ENCODE measurements at places on chromosomes 11 and 22. TPM values are rescaled to one million over a fixed set of nuclear protein-coding genes. Genes with fewer than 3 reads are reported as not detected.

The SLC22A9 gene
- not detected for total RNA-seq

The KCNJ1 gene
- not detected for total RNA-seq

The SCGB1A1 gene
- not detected for total RNA-seq

The NLRP6 gene
- total RNA-seq, result not detected

The RIMBP3B gene
- total RNA-seq, result not detected

The UCP3 gene
- under 0.01 TPM for total RNA-seq

The IGHMBP2 gene
- 14.5 TPM for total RNA-seq

The GLB1L3 gene
- not detected for total RNA-seq

The API5 gene
- 115 TPM for total RNA-seq

The LRRC56 gene
- total RNA-seq, result 1.4 TPM

The PATE4 gene
- not detected for total RNA-seq

The GAL3ST1 gene
- not detected for total RNA-seq

The SORL1 gene
- total RNA-seq, result 0.73 TPM

The NOX4 gene
- total RNA-seq, result 3.1 TPM

The TMEM151A gene
- 0.36 TPM for total RNA-seq

The DDI1 gene
- total RNA-seq, result not detected

Measured in melanocyte of skin (primary cell).